ENCODE measurements at places on chromosomes 2 and 18.
A peak's percentile ranks its signal among the peaks of the same experiment; 100 is the strongest.

DNA sequence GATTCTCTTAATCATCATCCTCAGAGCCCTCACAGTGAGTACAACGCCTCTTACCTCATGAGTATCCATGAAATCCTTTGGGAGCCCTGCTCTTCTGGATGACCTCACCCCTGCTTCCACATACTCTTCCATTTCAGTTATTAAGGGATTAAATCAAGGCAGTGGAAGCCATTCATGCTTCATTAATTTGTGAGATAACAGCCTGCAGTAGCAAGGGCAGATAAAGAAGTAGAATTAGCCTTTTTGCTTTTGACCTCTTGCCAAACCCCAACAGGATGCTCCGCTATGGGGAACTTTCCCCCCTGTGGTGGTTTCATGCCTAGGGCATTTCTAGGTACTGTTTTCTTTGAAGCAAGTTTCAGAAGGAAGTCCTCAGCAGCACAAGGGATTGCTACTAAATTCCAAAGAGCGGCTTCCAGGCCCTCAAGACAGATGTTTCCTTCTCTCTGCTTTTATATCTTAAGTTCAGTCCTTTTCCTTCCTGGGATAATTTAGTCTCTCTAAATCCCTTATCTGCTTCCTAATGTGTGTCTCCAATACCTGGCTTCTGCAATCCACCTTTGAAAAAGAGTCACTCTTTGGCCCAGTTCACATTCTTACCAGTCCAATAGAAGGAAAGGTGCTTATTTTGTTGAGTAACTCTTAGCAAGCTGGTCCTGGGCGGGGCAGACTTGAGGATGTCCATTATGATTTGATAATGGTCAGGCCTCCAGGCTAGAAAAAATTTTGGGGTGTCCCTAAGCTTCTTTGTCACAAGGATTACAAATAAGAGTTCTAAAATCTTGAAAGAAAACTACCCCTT, 76.9 kb downstream of the MYO1B start:
- peak; percentile 55 for DNase-seq

GRCh38 chr2:72010647-72011369, 136.9 kb downstream of the CYP26B1 start:
- DNase-seq: no peak

- DNase-seq: peak; percentile 8
These were observed 184.6 kb upstream of the MEX3C start for GRCh38 chr18:51382081-51382480.

- no peak for DNase-seq
These were observed 2.9 kb downstream of the KLHL29 start for GRCh38 chr2:23387845-23388244.

GRCh38 chr2:180472133-180472532, 465.0 kb upstream of the CWC22 start:
- DNase-seq: peak; percentile 77

DNA sequence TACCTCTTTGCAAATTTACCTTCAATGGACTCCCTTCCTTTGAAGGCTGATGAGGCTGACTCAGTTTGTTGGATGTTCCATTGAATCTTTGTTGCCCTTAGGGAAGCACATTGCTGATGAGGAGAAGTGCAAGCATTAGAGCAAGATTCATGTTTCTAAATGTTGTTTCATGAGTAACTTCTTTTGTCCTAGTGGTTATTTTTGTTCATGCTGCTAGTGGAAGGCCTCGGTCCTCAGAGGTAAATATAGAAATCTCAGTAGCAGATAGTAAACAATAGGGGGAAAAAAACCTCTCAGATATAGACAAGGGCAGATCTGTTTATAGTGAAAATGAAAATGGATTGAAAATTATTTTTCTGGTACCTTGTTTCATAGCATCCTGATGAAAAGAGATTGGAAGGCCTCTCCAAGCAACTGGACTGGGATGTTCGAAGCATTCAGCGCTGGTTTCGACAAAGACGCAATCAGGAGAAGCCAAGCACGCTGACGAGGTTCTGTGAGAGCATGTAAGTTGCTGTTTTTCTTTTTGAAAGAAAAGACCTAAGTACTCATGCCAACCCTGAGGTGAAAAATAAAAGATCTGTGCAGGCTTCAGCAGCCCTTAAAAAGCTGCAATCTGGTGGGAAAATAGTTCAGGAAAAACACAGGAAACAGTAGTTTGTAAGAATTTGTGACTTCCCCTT, 104.9 kb downstream of the CERS6 start:
- no peak for DNase-seq

- DNase-seq: no peak
These were observed 399.0 kb downstream of the CNTNAP5 start for GRCh38 chr2:124424074-124424473.

- no peak for DNase-seq
These were observed 210.5 kb downstream of the HDAC4 start for GRCh38 chr2:239190361-239190760.

DNA sequence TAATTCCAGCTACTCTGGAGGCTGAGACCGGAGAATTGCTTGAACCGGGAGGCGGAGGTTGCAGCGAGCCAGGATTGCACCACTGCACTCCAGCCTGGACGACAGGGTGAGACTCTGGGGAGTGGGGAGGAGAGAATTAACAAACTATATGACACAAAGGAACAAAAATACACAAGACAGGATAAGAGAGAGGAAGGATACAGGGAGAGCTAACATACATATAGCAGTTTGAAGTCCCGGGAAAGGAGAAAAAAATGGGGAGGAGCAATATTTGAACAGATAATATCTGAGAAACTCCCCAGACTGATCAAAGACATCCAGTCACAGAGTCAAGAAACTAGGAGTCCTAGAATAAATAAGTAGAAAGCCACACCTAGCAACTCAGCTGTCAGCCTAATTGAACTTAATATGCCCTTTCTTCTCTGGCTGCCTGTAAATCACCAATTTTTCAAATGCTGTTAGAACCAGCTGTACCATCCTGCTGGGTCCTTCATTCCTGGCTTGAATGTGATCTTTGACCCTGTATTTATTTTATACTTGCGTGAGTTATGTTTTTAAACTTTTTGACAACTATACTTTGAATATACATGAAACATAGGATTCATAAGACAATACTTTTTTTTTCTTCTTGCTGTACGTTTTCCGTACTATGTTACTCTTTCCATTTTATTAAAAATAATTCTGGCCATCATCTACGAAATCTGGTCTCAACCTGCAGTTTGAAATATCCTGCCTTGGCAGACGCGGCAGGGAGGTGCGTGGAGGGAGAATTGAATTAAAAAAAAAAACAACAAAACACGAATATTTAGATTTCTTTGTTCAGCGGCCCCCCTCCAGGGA, 876 bp upstream of the CYP27A1 start:
- peak; percentile 7 for DNase-seq

- peak; percentile 74 for DNase-seq
These were observed 52.5 kb downstream of the CDH2 start for GRCh38 chr18:28124131-28125029.

DNA sequence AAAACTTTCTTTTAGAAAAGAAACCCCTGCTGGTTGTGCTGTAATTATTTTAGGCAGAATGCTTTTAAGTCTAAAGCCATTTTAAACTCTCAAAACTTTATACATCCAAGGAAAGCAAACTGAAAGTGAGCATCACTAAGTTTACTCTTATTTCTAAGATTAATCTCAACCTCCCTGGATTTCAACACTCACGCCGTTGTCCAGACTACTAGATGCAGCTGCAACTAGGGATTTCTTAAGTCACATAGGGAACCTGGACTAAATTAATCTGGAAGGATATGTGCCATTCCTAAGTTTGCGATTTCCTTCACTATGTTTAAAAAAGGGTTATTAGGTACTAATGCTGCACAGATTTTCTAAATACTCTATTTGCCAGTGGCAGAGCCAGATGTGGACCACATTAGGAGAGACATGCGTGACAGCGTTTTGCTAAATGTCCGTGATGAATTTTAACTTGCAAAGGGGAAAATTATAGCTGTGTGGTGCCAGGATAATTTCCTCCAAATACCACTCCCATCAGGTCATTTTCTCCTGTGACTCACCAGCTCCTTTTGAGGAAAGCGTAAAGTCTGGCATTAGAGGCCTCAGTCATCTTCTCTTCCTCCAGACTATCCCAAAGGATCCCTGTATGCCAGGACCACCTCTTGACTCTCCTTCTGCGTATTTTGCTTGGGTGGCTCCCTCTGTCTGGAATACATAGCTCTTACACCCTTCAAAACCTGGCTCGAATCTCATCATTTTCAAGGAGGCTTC, 143.7 kb downstream of the ATL2 start:
- peak; percentile 91 for DNase-seq

DNA sequence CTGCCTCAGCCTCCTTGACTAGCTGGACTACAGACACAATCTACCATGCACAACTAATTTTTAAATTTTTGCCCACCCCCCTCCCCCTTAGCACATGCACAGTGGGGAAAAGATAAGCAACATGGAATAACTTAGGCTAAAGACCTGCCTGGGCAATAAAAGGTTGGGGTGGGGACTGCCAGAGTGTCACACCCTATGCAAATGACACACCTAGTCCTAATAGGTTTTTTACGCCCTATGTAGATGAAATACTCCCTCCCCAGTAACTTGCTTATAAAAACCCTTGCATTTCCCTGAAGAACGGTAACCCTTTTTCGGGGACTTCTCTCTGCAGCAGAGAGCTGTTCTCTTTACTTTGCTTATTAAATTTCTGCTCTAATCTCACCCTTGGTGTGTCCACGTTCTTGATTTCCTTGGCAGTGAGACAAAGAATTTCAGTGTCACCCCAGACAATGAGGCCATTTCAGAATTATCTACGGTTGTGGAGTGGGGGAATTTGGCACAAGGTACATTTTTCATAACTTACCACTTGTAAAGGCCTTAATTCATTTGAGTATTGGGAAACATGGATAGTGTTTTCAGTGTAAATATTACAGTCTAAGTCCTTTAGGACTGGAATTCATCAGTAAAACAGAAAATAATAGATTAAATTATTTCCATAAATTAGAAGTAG, 109.2 kb downstream of the NOL4 start:
- DNase-seq: peak; percentile 2

DNA sequence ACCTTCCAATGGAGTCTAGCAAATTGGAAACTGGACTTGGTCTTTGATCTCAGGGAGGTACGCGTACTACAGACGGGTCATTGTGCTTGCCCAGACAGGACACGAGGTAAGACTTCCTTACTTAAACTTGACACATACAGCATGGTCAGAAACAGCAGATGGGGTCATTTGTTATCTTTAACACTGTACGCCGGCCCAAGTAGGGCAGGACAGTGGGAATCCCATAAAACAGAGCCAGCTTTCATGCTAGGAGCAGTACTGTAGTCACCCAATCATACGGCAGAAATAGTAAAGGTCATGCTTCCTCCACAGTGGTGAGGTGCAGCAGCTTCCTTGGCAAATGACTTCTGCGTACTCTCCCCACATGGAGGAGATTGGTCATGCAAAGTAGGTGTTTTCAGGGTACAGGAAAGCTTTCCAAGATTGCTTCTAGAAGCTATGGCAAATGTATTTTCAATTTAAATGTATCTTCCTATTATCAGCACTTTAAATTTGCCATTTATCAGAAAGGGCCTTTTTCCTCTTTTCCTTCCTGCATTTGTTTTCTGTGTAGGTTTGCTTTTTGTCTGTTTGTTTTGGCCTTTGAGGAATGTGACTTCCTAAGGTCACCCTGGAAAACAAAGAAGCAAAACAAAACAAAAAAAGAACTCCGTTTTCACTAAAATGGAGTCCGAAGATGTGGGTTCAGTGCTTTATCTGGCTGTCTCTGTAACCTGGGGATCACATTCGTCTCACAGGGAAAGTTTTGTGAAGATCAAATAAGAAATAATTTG, 74.0 kb upstream of the DSG1 start:
- DNase-seq: no peak

DNA sequence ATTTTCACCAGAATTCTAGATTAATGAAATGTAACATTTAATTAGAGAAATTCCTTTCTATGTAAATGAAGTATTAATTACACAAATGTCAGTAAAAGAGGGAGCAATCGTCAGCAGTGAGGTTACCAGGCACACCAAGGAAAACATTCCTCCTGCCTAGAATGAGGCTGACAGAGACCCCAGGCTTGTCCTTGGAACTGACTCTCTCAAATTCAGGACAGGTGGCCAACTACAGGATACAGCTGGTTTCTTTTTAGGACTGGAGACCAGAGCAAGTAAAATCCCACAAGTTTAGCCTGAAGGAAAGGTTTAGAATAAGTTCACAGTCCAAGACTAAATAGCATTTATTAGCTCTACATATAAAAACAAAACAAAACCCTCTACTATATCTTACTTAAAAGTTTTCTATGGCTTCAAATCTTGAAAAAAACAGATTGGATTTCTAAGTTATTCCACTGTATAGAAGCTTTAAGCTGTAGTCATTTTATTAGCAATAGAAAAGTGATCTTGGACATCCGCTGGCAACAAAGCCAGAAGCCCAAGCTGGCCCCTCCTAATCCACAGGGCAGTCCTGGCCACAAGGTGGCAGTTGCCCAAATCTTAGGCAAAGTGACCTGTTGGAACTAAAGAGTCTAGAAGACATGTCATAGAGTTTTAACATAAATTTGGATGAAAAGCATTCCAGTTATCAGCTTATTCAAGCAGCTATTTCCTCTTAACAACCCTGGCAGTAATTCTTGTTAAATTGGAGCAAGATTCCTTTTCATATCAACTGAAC, 81.0 kb downstream of the SP3 start:
- DNase-seq: peak; percentile 54

DNA sequence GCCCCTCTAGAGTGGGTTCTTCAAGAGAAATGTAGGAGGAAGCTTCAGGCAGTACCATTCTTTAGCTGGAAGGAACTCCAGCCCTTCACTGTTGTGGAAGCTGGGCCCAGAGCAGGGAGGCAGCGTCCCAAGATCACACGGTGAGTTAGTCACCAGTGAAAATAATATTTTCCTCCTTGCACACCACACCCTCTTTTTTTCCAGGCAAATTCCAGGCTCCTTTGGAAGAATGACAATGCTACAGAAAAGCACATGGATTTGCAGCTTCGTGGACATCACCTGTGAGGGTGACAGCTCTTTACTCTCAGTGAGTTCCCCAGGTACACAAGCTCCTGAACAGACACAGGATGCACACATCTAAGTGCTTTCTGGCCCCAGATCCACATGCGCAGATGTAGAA, 157.1 kb downstream of the COL6A3 start:
- peak; percentile 93 for DNase-seq

- no peak for DNase-seq
These were observed 109.7 kb downstream of the CTNNA2 start for GRCh38 chr2:79622508-79622907.

- peak; percentile 34 for DNase-seq
These were observed 178.3 kb upstream of the CCDC68 start for GRCh38 chr18:55137602-55138001.

GRCh38 chr2:5672749-5673144, 19.4 kb upstream of the SOX11 start:
- DNase-seq: no peak

DNA sequence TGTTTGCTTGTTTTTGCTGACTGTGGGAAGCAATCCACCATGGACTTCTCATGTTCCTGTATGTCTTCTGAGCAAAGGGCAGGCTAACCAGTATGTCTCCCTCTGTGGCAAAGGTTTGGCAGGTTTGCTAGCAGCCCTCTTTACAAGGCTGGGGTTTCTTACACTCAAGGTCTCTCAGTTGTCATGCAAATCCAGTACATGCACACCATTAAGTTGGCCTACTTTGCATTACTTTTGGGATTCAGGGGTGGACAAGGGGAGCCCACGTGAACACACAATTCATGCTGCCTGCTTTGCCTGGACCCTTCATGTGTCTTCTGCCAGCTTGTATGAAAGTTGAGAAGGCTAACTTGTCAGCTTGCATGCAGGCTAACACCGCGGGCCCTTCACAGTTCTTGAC, 134.9 kb downstream of the LRRTM4 start:
- DNase-seq: no peak

GRCh38 chr18:49612515-49613033, 50.7 kb downstream of the LIPG start:
- no peak for DNase-seq

- DNase-seq: no peak
These were observed 172.0 kb downstream of the AFF3 start for GRCh38 chr2:99970292-99970868.

Data from fibroblast of the aortic adventitia (primary cell).